Activated CD4-positive, alpha-beta memory T cell treated with anti-CD3 and anti-CD28 coated beads, Interleukin-2, amount 10 ng/mL, durations not matched to agents 7 days and 5 days (primary cell): ENCODE measurements at places on chromosomes 13 and 19. TPM values are rescaled to one million over a fixed set of nuclear protein-coding genes. Genes with fewer than 3 reads are reported as not detected.

LYL1 gene
- 6.2 TPM for total RNA-seq

- no peak overlapping the region for H3K27ac ChIP-seq
- H3K27me3 ChIP-seq: peaks cover 41% of the 10 kb centered on the region
- no peak overlapping the region for H3K4me3 ChIP-seq
- no peaks in the 10 kb centered on the region for H3K36me3 ChIP-seq
Observed at GRCh38 chr19:40567750-40568494, 8.8 kb upstream of the SHKBP1 start.

ZNF730 gene
- not detected for total RNA-seq

DNA sequence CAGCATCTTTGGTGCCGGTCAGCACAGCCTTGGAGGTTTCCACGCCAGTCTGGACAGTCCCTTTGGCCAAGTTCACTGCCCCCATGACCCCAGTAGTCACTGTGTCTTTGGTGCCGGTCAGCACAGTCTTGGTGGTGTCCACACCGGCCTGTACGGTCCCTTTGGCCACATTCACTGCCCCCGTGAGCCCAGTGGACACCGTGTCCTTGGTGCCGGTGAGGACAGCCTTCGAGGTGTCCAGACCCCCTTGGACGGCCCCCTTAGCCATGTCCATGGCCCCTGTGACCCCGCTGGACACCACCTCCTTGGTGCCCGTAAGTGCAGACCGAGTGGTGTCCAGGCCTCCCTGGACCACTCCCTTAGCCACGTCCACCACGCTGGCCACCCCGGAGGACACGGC lies 5.0 kb downstream of the PLIN4 start:
- no peak for DNase-seq
- no peaks in the 10 kb centered on the region for H3K36me3 ChIP-seq
- no peaks in the 10 kb centered on the region for H3K27me3 ChIP-seq
- no peaks in the 10 kb centered on the region for H3K4me1 ChIP-seq
- no peak overlapping the region for H3K4me3 ChIP-seq

- no peak overlapping the region for H3K27ac ChIP-seq
- H3K36me3 ChIP-seq: no peaks in the 10 kb centered on the region
- DNase-seq: no peak
- H3K4me1 ChIP-seq: no peaks in the 10 kb centered on the region
Observed at GRCh38 chr13:97517967-97518366, 84.0 kb downstream of the RAP2A start.

CELF5 gene
- total RNA-seq: 0.25 TPM

RASGRP4 gene
- 19.5 TPM for total RNA-seq
